ENCODE measurements at places on chromosomes 11 and 22.

GRCh38 chr11:68682531-68682961 is 1.8 kb upstream of the GAL start:
- no peak for DNase-seq

- DNase-seq: no peak
These were observed 537.4 kb upstream of the CCDC90B start for GRCh38 chr11:83823461-83824025.

DNA sequence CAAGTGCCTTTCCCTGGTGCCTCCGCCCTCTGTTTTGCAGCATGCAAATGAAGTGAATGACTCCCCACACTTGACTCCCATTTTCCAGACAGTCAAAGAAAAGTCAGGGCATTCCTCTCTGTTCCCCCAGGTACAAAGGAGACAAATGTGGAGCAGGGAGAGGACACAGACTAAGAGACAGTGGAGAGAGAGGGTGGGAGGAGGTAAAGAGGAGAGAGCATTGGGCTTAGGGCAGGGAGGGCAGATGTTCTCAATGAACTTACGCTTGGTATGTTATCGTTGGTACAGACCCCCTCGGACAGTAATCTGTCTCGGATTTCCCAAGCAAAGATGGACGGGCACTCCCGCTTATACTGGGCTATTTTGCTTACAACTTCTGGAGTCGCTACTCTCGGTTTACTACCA is 9.8 kb downstream of the PAX6 start:
- no peak for DNase-seq

DNA sequence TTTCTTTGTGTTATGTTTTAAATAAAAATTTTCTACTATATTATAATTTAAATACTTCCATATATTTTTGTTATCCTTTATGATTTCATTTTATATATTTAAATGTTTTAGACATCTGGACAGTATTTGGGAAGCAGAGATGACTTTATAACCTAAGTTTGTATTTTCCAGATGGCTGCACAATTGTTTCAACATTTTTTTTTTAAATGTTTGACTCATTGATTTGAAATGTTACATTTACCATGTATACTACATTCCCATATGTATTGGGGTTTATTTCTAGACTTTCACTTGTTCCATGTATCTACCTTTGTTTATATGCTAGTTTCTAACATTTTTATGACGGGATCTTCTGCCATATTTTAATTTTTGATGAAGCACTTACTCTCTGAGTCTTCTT is 766.5 kb downstream of the METTL15 start:
- no peak for DNase-seq

GRCh38 chr11:65852508-65853245 is 5.3 kb downstream of the CFL1 start:
- DNase-seq: no peak

DNA sequence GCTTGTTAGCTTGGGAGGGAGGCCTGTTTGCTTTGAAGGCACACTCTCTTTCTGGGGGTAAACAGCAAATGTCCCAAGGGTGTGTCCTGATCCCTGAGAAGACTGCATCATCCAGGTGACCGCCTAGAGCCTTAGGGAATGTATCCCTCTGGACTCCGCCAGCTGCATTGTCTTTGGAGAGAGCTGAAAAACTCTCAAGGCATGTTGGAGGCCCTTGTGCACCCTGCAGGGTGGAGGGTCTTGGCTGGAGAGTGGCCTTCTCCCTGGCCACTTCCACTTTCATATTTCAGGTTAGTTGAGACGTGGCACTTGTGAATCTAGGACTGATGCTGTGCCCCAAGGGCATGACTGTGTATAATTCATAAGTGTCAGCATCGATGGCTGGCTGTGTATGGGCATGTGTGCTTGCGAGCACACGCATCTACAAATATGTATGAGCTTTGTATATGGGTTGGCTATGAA is 70.6 kb downstream of the ZBTB16 start:
- no peak for DNase-seq

- no peak for DNase-seq
These were observed 857 bp downstream of the ZPR1 start for GRCh38 chr11:116786966-116787365.

- DNase-seq: peak; percentile 59
These were observed 19.2 kb upstream of the PLET1 start for GRCh38 chr11:112279901-112280267.

- no peak for DNase-seq
These were observed 897.3 kb downstream of the METTL15 start for GRCh38 chr11:29005401-29005980.

DNA sequence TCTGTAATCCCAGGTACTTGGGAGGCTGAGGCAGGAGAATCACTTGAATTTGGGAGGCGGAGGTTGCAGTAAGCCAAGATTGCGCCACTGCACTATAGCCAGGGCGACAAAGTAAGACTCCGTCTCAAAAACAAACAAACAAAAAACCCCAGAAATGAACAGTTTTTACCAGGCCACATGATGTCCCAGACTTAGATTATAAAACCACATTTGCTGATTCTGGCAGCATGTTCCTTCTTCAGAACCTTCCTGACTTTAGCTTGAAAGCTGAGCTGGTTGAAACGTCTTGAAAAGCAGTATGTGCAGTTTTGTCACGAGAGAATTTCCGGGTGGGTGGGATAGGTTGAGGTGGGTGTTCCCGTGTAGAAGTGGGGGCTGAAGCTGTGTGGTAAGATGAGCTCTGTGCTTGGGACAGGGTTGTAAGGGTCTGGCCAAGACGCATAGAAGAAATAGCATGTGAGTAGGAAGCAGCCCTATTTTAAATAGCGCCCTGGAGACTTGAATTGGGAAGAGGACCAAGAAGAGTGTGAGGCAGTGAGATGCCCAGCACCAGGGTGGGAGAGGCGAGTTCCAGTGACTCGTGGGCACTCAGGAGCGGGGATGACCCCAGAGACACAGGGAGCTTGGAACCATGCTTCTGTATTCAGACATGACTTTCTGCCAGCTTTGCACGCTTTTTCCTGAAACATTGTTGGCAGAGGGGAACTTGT is 7.6 kb downstream of the AP2A2 start:
- no peak for DNase-seq

GRCh38 chr22:35998748-35999147 is 29.9 kb downstream of the RBFOX2 start:
- no peak for DNase-seq

DNA sequence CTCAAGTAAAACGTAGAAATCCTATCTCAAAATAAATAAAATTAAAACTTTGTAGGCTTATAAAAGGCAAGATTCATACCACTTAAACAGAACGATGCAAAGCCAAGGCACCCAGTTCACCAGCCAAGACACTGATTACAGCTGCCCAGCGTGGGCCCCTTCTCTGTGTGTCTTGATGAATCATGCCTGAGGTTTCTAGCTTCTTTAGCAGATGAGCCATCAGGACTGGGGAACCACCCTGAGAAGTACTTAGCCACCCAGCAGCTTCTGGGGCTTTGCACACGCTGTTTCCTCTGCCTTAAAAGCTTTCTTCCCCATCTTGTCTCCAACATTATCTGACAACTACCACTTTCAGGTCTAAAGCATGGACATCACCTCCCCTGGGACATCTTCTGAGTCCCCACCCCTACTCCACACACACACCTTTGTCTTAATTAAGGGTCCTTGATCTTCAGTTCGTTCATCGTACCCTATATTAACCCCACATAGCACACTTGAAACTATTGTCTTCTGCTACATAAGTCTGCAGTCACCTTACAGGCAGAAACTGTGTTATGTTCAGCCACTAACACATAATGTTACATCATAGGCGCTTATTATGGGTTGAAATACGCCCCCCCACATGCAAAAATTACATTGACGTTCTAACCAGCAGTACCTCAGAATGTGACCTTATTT is 8.7 kb upstream of the LAYN start:
- DNase-seq: no peak

DNA sequence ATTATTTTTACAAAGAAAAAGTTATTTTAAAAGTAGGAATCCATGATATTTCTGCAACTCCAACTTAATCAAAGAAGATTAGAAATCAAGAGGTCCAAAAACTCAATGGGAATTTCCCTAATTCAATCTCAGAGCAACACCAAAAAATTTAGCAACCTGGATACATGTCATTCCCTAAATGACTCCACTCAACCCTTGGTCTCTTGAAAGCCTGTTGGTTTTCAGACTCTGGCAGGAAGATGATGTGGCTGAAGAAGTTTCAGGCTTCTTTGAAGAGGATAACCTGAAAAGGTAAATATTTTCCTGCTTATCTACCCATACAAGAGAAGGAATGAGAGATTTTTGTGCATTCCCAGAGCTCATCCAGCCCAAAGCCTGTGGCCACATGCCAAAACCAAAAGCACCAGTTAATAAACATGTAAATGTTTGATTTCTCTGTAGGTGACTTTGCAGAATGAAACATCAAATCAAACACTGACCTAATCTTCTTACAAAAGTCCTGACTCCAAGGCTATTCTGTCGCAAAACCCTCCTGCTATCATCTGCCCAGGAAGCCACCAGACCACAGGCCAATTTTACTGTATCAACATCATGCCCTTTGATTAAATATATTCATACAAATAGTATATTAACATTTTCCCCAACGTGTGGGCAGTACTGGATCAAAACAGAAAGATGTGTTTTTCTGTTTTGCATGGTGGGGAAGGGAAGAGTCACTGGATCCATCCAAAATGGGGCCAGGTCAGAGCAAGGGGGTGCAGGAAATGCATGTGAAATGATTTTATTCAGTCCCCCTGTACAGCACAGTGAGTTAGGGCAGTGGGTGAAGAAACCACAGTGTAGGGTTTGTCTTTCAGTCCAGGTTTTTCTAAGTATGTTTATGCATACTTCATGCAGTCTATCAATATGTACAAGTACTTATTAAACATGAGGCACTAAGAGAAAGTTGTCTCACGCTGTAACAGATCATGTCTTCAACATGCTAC is 38.8 kb downstream of the SMCO4 start:
- DNase-seq: no peak

- DNase-seq: no peak
These were observed 1281.0 kb downstream of the LRRC4C start for GRCh38 chr11:40178470-40178869.

- no peak for DNase-seq
These were observed 15.4 kb downstream of the LRP5 start for GRCh38 chr11:68327586-68328370.

DNA sequence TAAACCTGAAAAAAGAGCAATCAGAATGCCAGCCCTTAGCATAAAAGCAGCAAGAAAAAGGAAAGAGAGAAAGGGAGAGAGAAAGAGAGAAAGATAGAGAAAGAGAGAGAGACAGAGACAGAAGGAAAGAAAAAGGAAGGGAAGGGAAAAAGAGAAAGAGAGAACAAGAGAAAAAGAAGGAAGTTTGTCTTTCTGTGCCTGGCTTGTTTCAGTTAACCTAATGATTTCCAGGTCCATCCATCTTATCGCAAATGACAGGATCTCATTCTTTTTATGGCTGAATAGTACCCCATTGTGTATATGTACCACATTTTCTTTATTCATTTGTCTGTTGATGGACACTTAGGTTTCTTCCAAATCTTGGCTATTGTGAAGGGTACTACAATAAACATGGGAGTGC is 230.8 kb downstream of the GUCY1A2 start:
- DNase-seq: no peak
